ENCODE measurements at places on chromosomes 16 and 17.

DNA sequence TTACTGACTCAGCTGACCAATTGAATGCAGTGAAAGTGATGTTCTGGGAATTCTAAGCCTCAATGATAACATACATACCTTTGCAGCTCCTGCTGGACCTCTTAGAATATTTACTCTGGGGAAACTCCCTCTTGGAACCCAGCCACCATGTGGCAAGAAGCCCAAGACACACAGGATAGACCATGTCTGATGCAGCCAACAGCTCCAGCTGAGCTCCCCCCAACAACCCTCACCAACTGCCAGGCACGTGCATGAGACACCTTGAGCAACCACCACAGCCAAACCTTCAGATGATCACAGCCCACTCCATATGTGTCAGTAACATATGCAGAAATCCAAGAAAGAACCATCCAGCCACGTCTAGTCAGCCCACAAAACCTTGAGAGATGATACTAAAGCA, 53.0 kb downstream of the XYLT1 start:
- no peak for DNase-seq

DNA sequence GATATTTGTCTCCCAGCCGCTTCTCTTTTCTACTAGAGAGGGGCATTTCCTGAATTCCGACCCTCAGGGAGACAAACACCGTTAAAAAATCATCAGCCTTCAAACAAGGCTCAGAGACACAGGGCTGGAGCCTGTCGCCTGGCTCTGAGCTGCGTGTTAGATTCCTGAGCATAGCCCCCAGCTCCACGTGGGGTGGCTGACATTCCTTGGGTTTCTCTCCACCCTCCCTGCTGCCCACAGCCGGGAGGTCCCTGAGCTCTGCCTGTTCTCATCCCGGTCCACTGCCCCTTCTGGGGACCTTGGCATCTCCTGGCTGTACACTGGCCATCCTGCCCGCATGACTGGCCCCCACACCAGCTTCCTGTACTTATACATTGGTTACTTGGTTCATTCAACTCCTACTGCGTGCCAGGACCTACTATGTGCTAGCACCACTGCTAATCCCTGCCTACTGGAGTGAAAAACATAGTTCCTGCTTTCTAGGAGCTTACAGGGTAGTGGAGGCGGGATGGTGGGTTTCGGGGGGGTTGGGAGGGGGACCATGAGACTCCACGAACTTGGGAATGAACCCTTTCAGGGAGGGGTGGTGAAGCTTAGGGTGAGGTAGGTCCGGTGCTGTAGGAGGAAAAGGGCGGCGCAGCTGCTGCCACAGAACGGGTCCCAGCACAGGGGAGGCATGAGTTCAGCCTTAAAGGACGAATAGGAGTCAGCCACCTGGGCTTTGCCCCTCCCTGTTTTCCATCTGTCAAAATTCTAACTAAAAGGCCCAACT, 52.1 kb upstream of the TMEM132E start:
- DNase-seq, result no peak

GRCh38 chr16:11224096-11224893, 31.7 kb downstream of the SOCS1 start:
- peak; percentile 85 for DNase-seq

- no peak for DNase-seq
These were observed 240.7 kb downstream of the MAP2K6 start for GRCh38 chr17:69654981-69655855.

- DNase-seq, result no peak
These were observed 12.8 kb downstream of the CDH16 start for GRCh38 chr16:66905633-66906539.

- DNase-seq, result no peak
These were observed 95.4 kb upstream of the TOB1 start for GRCh38 chr17:50961282-50962220.

DNA sequence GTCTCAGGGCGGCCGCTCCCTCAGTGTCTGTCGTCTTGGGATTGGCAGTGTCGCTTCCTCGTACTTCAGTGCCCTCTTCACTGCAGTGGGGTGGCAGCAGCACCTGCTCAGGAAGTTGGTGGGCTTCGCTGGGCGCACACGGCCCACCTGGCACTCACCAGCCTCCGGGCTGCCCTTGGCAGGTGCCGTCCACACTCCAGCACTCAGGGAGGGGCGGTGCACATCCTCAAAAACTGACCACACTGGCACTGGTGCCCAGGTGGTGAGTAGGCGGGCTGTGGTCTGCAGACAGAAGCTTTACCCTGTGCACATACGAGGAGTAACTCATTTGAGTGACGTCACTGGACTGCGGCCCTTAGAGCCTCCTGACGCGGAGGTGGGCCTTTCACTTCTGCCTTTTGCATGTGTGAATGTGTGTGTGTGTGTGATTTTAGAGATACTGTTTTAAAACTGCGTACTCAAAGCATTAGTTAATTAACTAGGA, 94.6 kb downstream of the BANP start:
- peak; percentile 68 for DNase-seq

- no peak for DNase-seq
These were observed 19.3 kb upstream of the ZFPM1 start for GRCh38 chr16:88433632-88434352.

DNA sequence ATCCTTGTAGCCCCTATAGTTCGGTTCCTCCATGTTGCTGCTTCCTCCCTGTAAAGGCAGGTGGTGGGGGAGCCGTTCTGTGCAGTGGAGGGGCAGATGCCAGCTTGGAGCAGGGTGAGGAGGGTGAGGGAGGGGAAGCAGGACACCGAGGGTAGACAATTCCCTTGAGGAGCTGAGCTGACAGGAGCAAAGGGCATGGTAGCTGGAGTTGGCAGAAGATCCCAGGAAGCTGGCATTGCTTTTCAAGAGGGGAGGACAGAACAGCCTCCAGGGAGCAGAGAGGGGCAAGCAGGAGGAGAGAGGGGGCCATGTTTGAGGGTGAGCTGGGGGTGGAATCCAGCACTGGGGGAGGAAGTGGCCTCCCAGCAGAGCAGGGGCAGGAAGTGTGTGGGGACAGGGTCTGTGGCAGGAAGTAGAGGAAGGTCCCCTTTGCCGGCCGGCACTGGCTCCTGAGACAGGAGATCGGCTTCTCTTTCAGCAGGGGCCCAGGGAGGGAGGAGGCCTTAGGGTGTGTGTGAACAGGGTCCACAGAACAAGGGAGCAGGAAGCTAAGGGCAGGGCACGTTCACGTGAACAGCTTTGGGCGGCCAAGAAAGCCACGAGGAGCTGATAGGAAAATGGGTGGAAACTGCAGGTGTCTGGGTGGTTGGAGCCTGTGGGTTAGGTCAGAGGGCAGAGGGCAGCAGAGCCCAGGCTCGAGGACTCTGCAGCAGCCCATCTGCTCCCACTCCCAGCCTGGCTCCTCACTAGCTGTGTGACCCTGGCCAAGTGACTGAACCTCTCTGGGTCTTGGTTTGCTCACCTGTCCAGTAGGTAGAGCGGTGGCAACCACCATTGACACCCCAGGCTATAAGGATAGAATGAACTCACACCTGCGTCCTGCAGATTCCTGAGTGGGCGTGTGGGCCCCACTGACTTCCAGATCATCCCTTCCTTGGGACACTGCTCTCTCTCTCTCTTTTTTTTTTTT, 17.5 kb upstream of the SPNS2 start:
- DNase-seq, result peak; percentile 30

DNA sequence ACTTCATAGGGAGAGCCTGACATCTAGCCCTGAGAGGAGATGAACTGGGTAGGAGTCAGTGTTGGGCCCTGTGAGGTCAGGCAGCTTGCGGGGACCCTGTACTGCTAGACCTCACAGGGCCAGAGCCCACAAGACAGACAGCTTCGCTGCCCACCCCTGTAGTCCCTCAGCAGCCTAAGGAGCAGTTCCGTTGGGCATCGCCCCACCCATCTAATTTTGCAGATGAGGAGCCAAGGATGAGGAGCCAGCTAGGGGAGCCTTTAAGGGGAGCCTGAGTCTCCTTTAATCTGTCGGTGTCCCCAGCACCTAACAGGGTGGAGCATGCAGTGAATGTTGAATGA, 755 bp upstream of the TUFM start:
- no peak for DNase-seq

- no peak for DNase-seq
These were observed 2.9 kb upstream of the ZSCAN10 start for GRCh38 chr16:3101841-3102470.

DNA sequence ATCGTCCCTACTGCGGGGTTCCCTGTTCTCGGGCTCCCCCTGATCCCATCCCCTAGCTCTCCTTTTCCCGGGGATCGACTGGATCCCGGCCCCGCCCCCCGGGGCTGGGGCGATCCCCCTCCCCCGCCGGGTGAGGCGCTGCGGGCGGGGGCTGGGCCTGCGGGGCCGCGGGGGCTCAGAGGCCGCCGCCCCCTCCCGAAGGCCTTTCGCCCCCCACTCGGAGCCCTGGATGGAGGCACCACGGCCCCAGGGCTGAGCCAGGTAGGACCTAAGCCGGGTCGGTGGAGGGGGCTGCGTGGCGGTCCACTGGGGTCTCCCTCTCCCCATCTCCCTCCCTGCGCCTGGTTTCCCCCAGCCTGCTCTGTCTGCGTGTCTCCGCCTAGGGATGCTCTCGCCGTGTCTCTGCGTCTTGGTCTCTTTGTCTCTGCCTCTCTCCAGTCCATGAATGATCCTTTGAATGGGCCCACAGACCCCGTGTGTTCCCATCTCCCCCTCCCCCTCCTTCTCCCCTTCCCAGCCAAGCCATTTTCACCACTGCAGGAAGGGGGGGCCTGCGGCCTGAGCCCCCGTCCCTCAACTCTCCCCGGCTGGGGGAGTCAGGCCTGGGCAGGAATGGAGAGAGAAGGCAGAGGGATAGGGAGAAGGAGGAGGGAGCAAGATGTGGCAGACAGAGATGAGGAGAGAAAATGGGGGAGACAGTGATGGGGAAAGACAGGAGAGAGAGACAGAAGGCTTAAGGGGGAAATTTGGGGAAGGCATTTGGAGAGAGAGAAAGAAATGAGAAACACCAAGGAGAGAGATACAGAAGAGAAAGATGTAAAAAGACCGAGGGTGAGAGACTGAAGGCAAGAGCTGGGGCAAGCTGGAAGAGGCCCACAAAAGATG, 1.7 kb upstream of the TMEM256 start:
- no peak for DNase-seq

DNA sequence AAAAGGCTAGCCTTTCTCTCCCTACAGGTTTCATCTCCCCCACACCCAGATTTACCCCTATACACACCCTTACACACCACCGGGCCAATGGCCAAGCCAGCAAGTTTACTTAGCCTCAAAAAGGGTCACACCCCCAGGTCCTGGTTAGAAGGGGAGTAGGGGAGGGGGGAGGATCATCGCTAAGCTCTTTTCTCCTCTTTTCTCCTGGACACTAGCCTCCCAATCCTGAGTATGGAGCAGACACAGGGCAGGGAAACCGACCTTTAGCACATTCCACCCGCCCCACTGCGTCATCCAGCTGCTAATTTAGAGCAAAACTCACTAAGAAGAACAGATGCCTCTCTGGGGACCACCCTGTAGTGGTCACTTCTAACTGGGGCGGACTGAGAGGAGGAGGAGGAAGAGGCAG, 4.4 kb downstream of the ACLY start:
- DNase-seq, result no peak

GRCh38 chr16:57091975-57092785, at the start of gene CPNE2:
Gene CPNE2 (plus strand): TSS chr16:57092583. CDS start chr16:57110743, 18,160 bp downstream.
- peak; percentile 30 for DNase-seq

- no peak for DNase-seq
These were observed 21.1 kb upstream of the SPATA32 start for GRCh38 chr17:45282683-45283644.

- peak; percentile 69 for DNase-seq
These were observed 16.4 kb upstream of the CCL23 start for GRCh38 chr17:36034127-36034526.

- DNase-seq, result no peak
These were observed 17.4 kb downstream of the TBC1D24 start for GRCh38 chr16:2492292-2492691.

GRCh38 chr16:66043326-66043725, 323.2 kb upstream of the CDH5 start:
- DNase-seq, result no peak

DNA sequence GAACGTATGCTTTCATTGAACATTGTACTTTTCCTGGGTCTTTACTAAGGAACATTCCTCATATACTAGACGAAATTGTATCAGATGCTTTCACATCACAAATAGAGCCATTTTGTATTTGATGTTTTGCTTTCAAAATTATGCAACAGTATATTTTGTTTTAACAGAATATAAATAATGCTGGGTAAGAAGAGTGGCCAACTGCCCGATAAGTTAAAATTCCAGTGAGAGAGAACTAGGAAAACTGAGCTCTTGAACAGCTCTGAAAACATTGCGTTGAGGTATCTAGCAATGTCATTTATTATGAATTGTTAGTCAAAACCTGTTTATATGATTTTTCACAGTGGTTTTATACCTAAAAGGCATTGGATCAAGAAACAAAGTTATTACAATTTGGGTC, 50.8 kb downstream of the USP10 start:
- no peak for DNase-seq

GRCh38 chr17:38426441-38426840, 1.8 kb upstream of the ARHGAP23 start:
- DNase-seq, result no peak

GRCh38 chr17:37844158-37844976, 79.8 kb upstream of the TBC1D3K start:
- peak; percentile 91 for DNase-seq

GRCh38 chr16:79168321-79168720, 432.2 kb downstream of the MAF start:
- no peak for DNase-seq

DNA sequence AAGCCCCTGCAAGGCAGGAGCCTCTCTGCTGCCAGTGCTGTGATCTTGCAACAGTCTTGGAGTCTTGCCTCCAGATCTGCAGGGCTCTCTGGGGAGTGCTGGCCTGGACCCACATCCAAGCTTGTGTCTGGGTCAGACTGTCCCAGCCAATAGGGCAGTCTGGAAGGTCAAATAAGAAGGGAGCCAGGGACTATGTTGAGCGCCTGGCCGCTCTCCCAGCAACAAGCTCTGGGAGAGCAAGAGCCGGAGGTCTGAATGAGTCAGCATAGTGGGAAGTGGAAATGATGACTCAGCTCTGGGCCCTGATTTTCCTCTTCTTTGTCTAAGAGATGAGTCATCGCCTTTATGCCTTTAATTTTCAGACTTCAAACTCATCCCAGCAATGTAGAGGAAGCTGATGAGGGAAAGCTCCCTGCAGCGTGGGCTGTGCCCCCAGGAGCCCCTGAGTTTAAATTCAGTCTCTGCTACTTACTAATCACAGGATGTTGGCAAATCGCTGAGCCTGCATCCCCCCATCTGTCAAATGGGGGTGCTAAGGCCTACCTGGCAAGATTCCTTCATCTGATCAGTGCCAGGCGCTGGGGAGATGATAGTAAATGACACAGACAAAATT, 43.6 kb upstream of the HAPSTR1 start:
- peak; percentile 95 for DNase-seq
